Cardiac septum (tissue), 1 donor: ENCODE measurements at places on chromosomes 3 and 15. TPM values are rescaled to one million over a fixed set of nuclear protein-coding genes. Genes with fewer than 3 reads are reported as not detected.

DNA sequence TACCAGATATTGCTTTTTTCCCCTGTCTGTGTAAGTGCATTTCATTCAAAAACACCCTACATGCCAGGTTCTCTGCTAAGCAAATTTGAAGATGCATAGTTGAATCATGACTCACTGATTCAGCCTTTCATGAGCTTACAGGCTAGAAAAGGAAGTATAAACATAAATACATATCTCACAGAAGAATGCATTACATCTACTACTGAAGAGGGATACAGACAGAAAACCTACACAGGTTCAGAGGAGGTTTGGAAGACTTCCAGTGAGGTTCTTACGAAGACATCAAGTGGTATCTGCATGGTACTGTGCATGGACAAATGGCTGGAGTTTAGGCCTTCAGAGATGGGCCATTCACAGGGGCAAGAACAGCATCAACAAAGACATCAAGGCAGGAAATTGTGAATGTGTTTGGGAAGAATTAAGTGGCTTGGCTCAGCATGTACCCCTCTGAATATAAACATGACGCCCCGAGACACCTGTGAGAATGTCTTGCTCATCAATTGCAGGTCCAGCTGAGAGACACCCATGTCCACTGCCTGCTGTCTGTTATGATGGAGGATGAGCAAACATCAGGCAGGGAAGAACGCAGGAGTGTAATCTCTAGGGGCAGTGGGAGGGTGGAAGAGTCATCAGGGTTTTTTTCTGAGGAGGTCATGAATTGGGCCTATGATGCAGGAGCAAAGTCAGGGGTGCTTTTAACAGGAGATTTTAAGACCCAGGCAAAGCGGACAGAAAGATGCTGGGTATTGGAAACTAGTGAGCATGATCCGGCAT is 105.1 kb upstream of the GALNT15 start:
- DNase-seq = no peak

- DNase-seq = no peak
Observed at GRCh38 chr15:39192351-39192750, 388.5 kb upstream of the THBS1 start.

GRCh38 chr3:184795522-184796190 is 16.3 kb upstream of the VPS8 start:
- DNase-seq = no peak

DNA sequence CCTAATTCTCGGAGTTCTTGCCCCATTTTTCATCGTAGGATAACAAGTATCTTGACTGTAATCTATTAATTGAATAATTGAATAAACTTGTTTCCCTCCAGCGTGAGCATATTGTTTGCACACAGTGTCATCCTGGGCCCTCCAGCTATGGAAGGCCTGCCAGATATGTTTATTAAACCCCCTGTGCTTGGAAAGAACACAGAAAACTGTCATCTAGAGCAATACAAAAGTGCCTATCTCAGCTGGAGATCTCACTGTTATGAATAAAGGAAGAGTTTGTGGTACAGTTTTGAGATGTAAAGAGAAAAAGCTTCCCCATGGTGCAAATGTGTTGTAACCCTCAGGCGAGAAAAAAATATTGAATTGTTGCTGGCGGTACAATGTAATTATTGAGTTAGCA is 405.9 kb downstream of the SOX2 start:
- no peak for DNase-seq

DNA sequence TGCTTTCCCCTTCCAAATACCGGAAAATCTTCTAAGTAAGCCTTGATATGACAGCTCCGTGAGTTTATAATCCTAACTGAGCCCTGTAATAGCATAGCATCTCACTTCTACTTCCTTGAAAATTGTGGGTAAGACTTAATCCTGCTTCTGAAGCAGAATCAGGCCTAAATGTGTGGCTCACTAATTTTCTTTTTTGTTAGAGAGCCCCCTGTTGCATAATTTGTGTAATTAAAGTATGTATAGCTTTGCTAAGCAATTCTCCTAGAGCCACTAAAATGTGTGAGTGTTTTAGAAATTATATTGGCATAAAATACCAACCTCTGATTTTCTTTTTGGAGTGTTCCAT is 304.4 kb downstream of the FGF12 start:
- no peak for DNase-seq

DNA sequence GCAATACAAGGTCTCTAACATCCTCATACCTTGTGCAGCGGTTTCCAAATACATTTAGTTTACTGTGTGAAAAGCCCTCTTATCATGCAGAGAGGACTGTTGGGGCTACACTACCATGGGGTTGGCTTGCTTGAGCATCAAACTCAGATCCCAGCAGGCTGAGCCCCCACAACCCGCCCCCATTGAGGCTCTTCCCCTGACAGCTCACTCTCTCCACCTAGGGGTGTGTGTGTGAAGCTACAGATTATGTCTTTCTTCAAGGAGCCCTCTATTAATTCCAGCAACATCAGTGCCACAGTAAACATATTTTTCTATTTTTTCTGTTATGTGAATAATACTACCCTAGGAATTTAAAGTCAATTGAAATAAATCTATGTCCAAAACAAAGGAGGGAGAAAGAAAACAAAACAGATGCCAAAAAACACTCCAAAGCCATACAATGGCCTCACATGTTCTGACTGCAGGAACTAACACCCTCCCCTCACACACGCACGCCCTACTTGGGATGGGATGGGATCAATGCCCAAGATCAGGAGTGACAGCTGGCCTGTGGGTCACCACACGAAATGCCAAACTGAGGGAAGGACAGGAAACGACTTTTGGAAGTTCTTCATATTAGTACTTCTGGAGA is 14.7 kb downstream of the TM4SF4 start:
- no peak for DNase-seq

GRCh38 chr15:75107516-75107907 is 84.1 kb downstream of the PPCDC start:
- DNase-seq = no peak

- no peak for DNase-seq
Observed at GRCh38 chr15:68598171-68599152, 19.7 kb downstream of the CORO2B start.

DNA sequence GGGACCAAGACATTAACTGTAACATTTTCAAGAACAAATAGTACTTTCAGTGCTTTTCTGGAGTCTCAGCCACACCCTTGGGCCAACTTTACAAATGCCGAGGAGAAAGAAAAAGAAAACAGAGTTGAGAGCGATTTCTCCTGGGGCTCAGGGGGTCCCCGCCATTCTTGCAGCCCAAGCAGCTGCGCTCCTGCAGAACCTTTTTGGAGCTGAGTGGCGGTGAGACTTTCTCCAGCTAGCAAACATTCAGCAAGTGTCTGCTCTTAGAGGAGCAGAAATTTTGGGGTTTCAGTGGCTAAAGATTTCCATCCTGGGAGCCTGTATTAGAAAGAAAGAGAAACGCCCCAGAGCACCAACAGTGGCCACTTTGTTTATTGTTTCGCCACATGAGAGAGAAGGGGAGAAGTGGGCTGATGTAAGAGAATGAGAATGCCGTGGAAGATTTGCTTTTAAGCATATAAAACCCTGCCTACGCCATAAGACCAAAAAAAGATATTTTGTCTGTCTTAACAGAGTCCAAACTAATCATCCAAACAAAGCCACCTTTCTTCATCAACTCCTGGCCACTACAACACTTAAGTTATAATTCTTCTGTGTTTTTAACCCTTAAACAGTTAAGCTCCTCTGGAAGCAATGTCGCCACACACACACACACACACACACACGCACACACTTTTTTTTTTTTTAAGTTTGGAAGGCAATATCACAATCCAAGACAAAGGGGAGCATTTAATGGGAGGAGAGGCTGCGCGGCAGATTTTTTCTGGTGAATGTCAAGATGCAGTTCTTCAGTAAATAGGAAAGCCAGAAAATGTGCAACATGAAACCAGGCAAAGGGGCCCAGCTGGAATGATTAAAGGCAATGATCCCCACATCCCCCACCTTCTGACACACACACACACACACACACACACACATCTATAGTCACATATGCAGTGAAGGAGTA is 19.2 kb downstream of the EID1 start:
- DNase-seq = no peak

DNA sequence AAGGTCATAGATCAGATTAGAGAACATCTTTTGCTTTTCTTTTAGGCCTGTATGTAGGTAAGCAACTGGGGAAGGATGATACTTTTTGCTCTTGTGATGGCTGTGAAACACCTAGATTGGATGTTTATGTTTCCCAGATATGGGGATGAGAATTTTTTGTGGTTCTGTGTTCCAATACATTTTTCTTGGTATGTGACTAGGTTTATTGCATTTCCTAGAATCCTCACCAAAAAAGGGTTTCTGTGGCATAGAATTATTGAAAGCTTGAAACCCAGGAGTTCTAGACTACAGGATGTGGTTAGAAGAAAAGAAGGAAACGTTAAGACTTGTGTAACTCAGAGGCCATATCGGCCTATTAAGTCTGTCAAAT is 25.8 kb downstream of the OXNAD1 start:
- DNase-seq = no peak

GRCh38 chr3:189395825-189396224 is 224.1 kb downstream of the TPRG1 start:
- DNase-seq = no peak

GRCh38 chr15:61831505-61831921 is 228.7 kb downstream of the VPS13C start:
- DNase-seq = no peak

GRCh38 chr15:67462875-67463274 is 58.1 kb upstream of the C15orf61 start:
- no peak for DNase-seq

- no peak for DNase-seq
Observed at GRCh38 chr3:48927928-48928327, 9.3 kb downstream of the ARIH2 start.

DNA sequence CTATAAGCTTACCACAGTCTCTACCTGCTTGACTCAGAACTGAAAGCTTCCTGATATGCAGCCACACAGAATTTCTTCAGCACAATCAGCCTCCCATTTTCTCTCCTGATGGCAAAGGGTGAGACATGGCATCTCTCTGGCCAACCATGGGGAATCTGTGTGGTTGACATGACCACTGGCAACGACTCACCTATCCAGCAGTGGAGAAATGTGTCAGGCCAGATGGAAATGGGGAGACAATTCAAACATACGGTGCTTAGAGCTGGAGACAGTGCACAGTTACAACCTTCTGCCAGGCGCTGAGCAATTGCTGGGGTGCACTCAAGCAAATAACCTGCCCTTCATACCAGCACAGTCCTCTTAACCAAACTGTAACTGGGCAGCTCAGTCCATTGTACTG is 3.6 kb downstream of the ZNF385D start:
- DNase-seq = no peak

DNA sequence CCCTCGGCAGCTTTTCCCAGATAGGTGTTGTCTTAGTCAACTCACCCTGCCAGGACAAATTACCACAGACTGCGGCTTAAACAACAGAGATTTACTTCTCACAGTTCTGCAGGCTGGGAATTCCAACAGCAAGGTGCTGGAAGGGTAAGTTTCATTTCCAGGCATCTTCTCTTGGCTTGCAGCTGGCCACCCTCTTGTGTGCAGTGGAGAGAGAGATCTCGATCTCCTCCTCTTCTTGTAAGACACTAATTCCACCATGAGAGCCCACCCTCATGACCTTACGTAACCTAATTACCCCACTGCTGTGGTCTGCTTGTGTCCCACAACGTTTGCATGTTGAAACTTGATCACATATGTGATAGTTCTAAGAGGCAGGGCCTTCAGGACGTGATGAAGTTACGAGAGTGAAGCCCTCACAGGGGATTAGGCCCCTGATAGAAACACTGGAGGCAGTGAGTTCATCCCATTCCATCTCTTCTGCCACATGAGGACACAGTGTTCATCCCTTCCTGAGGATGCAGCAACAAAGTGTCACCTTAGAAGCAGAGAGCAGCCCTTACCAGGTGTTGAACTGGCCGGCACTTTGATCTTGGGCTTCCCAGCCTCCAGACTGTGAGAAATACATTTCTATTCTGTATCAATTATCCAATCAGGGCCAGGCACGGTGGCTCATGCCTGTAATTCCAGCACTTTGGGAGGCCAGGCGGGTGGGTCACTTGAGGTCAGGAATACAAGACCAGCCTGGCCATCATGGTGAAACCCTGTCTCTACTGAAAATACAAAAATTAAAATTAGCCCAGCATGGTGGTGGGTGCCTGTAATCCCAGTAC is 247.7 kb downstream of the PLCL2 start:
- DNase-seq = no peak

- DNase-seq = no peak
Observed at GRCh38 chr15:42533246-42533645, 15.3 kb downstream of the LRRC57 start.

GRCh38 chr3:184570489-184570888 is 8.9 kb downstream of the EPHB3 start:
- DNase-seq = no peak

DNA sequence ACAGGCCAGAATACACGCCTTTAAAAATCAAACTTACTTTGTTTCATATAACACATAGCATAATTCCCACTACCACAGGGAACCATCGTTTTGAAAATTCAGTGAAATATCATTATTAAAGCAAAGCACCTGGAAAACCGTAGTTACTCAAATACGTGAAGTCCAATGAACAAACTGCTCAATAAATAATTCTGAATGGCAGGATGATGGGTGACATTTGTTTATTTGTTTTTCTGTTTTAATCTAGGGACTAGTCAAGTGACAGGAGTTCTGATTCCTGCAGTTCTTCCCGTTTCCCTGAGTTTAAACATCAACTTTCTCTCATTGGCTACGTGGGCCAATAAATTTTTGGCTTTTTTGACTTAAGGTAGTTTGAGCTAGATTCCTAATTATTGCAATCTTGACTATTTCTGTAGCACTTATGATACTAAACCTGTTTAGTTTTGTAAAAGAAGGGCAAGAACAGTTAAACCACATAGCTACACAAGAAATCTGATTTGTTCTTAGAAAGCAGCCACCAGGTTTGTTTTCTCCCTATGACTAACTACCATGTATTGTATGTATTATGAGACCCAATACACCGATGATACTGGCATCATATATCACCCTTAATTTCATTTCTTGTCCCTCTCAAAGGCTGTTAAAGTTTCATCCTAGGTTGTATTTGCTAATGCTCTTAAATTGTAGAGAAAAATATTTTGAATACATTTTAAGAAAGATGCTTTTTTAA is 411.2 kb downstream of the SHQ1 start:
- DNase-seq = no peak

Gene AVEN
- 14.4 TPM for total RNA-seq

Gene FHIT
- 16.6 TPM for total RNA-seq

Gene ISG20
- total RNA-seq = 3.9 TPM

Gene C3orf22
- not detected for total RNA-seq

Gene ZNF770
- total RNA-seq = 31.6 TPM

Gene DMXL2
- total RNA-seq = 8.0 TPM

Gene CTXND1
- total RNA-seq = 5.6 TPM

Gene FBXW12
- total RNA-seq = not detected

Gene VGLL3
- 5.2 TPM for total RNA-seq

Gene KBTBD12
- total RNA-seq = 36.6 TPM

Gene SLC15A2
- total RNA-seq = 0.92 TPM

Gene APOD
- total RNA-seq = 692 TPM

Gene CCDC39
- total RNA-seq = not detected

Gene TAMM41
- total RNA-seq = 12.0 TPM

Gene STRA6
- total RNA-seq = 0.13 TPM

Gene LIPH
- total RNA-seq = 0.51 TPM

Gene ADIPOQ
- 1.5 TPM for total RNA-seq

Gene TUSC7
- total RNA-seq = not detected
